Pulmonary artery endothelial cell (primary cell): ENCODE measurements at places on chromosomes 6 and 20. TPM values are rescaled to one million over a fixed set of nuclear protein-coding genes. Genes with fewer than 3 reads are reported as not detected.

Gene SYCP2L
- not detected in 2 replicates for total RNA-seq

Gene ARFGEF3
- total RNA-seq = 7.1 and 8.2 TPM in 2 replicates

Gene PCNA
- total RNA-seq = 174 and 272 TPM in 2 replicates

GRCh38 chr6:34904990-34905613, 16.0 kb downstream of the ANKS1A start:
- DNase-seq = no peak

DNA sequence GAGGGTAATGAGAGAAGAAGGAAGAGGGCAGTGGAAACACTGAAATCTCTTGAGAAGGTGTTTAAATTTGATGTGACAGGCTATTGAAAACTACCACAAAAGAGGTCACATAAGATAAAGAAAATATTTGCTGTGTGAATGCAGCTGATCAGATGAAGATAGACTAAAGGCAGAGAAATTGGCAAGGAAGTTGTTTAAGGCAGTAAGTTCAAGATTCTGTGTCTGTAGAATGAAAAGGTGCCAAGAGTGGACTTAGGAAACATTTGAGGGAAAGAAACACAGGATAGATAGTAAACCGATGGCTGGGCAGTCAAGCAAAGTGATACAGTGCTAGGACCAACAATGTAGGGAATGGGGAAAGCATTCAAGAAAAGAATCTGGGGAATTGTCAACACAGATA, 332.3 kb upstream of the MARCKS start:
- no peak for DNase-seq

GRCh38 chr20:651713-652614, 1.0 kb downstream of the SRXN1 start:
- no peak for DNase-seq
